ENCODE measurements at places on chromosomes 12 and 14.

GRCh38 chr14:95468448-95469133 is 47.9 kb downstream of the SYNE3 start:
- DNase-seq = no peak

- no peak for DNase-seq
Measured at GRCh38 chr12:131636266-131636665, 74.6 kb upstream of the SFSWAP start.

DNA sequence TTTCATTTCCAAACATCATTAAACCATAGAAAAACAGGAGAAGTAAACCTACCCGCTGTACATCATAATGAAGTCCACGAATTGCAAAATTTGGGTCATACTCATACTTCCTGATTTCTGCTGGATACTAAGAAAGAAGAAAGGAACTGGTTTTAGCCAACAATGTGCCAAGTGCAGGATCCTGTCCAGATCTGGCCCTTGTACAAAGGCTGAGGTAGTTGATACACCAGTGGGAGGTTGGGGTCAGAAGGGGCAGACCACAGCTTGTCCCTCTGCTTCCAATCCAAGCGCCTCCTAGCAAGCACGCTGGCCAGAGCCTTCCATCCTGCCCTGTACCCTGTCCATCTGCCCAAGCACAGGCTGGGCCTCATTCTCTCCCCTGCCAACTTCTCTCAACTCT is 34.2 kb downstream of the NT5DC3 start:
- DNase-seq = no peak

DNA sequence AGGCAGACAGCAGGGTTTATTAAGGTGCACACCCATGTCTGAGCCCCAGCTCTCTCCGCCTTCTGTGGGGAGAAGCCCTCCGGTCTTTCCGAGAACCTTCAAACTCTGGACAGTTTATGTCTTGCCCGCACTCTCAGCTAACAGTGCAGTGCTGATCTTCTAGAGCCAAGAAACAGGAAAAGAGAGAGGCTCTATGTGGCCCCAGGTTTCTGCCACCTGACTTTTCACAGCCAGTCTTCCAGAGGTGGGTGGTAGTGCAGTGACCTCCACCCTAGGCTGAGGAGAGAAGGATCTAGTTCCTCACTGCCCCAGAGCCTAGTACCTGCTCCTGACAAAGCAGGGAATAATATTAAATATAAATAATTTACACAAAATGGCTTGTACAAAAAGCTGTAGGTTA is 4.0 kb upstream of the SLC22A17 start:
- DNase-seq = no peak

DNA sequence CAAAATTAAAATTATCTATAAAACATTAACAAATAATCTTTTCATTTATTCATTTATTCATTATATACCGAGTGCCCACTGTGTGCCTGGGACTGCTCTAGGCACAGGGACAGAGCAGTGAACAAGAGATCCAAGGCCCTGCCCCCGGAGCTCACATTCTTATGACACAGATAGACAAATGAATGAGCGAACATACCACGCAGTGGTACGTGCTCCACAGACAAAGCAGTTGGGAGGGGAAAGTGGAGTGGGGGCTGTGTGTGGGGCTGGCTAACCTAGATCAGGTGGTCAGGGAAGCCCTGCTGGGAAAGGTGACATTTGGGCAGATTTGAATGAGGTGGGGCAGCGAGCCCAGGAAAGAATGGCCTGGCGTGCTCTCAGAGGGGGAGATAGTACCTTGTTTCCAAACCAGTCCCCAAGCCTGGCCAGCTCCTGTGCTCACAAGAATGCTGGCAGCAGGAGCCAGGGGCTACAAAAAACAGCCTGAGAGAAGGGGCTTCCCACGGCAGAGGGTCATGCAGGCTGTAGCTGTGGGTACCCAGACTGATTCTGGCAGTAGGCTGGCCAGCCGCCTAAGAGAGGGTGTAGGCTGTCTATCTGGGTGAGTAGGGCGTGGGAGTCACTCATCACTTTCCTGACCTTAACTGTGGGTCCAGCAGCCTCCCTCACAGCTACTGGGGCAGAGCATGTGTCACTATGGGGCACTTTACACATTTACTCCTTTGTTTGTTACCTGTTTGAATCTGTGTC is 57.8 kb upstream of the ACTN1 start:
- DNase-seq = no peak

GRCh38 chr12:51792417-51792816 is 56.1 kb downstream of the FIGNL2 start:
- no peak for DNase-seq

DNA sequence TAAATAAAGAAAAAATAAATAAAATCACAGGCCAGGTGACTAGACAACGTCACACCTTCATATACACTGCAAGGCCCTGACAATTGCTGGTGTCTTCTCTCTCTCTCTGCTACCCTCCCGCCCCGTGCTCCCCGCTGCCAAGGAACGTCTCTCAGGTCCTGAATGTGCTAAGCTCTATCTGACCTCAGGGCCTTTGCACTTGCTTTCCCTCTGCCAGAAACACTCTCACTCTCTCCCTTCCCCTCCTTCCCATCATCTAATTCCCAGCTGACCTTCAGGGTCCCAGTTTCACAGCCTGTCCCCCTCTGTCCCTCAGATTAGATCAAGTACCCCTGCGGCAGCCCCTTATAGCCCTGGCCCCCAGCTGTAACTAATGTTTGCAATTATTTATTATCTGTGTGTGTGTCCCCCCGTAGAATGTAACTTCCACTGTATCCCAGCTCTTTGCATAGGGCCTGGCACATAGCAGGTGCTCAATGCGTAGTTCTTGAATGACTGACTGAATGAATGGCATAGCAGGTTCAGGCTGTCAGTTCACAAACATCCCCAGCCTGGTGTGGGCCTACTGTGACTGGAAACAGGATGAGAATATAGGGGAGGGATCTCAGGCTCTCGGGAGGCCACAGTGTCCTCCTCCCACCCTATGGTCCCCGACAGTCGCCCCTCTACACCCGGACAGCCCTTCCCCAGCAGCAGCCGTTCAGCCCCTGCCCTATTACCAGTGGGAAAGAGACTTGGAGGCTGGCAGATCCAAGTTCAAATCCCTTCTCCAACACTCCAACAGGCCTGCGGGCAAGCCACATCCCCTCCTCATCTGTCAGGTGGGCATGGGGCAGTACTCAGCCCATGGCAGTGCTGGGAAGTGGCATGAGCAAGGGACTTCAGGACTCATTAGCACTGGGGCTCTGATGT is 6.6 kb downstream of the BEGAIN start:
- no peak for DNase-seq

DNA sequence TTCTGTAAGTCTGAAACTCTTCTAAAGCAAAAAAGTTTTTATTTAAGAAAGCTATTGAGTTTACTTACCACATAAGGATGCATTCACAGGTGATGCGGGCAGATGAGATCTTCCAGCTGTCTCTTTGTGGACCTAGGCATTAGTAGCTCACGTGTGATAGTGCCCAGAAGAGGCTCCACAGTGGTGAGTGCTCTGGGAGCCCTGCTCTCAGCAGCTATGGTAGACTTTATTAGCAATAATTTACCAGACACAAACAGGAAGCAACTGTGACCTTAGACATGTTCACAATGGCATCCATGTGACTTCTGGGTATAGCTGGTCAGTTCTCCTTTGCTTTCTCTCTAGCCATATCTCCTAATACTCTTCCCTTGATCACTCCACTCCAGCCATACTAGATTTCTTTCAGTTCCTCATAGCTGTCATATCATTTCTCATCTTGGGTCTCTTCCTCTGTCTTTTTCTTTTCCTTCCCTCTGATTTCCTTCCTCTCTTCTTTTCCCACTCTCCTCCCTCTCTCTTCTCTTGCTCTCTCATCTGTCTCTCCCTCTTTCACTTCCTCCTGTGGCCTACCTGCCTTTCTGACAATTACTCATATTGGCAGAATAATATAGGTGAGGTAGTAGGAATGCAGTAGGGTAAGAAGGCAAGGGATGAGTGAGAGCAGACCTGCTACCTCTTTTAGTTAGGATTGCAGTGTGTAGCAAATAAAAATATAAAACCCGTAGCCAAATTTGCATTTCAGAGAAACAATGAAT is 75.2 kb upstream of the SCAF11 start:
- DNase-seq = no peak

DNA sequence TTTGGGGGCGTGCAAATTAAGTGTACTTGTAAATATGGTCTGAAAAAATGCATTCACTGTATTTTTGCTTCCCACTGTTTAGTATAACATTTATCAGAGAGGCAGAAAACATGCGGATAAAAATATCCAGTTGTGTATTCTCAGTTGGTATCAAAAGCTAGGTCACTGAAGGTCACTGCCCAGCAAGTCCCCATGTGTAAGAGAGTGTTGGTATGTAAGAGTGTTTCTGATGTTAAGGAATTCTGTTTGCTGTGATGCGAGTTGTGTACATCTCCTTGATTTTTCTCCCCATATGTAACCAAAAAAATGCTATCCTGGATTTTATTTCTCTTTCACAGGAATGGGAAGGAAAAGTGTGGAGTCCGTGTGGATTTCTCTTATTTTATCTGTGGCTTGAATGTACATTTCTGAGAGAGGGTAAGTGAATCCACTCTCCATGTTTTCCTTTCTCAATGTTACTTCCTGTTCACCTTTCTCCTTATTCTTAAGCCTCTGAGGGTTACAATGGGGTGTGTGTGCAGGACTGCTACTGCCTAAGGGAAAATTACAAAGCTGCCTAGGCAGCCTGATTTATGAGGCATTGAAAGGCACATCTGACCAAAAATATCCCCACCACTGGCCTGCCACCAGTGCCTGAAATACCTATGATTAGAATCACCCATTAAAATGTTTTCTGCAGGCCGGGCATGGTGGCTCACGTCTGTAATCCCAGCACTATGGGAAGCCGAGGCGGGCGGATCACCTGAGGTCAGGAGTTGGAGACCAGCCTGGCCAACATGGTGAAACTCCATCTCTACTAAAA is 97.9 kb upstream of the USP44 start:
- DNase-seq = no peak

Measured in activated naive CD8-positive, alpha-beta T cell treated with anti-CD3 and anti-CD28 coated beads for 36 hours (primary cell).